ENCODE measurements at places on chromosomes 1 and 21.

- DNase-seq, result no peak
Measured at GRCh38 chr21:16476056-16476825, 746.5 kb downstream of the USP25 start.

DNA sequence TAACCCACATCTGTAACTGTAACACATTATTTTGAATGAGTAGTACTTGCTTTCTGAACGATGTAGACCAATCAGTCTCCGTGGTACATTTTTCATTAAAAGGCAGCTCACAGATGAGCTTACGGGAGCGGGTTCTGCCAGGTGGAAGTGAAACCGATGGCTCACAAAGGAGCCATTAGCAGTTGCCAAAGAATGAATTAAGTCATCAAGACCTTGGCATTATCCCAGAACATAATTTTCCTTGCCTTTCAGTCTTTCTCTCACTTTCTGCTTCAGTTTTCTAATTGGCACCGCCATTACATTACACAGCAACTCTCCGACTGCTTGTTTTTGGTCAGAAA, 33.5 kb upstream of the UTS2 start:
- DNase-seq, result no peak

DNA sequence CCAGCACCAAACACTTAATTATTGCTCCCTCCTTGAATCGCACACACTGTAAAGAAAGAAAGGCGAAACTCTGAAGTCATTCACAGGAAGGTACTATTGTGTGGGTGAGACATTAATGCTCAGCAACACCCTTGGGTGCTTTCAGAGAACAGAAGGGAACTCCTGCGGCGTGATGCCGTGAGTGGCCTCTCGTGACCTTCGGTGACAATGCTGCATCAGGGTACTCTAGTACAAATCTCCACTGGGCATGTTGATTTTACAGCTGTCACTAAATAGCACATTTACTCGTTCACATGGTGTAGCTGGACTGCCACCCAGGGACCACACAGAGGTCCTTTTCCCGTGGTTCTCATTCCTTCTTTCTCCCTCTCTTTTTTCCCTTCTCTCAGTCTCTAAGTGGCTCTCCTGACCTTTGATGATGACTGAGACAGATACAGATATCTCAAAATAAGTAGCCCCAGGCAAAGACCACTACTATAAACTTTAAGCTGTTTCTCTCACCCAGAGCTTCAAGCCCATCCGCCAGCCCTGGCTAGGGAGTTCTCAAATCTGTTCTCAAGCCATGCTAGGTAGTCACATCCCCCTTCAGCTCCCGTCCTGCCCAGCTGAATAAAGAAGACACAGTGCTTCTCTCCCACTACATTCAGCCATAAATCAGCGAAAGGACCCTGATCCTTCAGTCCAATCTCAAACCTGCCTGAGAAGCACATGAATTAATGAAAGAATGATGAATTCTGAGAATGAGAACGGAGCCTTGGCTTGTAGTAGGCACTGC, 223.4 kb upstream of the FMN2 start:
- DNase-seq, result no peak

DNA sequence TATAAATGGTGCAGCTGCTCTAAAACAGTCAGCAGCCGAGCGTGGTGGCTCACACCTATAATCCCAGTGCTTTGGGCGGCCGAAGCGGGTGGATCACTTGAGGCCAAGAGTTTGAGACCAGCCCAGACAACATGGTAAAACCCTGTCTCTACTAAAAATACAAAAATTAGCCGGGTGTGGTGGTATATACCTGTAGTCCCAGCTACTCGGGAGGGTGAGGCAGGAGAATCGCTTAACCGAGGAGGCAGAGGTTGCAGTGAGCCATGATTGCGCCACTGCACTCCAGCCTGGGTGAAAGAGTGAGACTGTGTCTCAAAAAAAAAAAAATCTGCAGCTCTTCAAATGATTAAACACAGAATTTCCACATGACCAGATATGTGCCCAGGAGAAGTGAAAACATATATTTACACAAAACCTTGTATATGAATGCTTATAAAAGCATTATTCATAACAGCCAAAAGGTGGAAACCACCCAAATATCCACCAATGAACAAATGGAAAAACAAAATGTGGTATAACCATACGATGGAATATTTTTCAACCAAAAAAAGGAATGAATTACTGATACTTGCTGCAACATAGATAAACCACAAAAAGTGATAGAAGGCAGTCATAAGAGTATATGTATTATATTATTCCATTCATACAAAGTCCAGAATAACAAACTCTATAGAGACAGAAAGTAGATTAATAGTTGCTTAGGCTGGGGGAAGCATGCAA, 14.1 kb downstream of the EPS15 start:
- no peak for DNase-seq

- DNase-seq, result no peak
Measured at GRCh38 chr1:248627971-248628844, 6.7 kb downstream of the OR2T11 start.

DNA sequence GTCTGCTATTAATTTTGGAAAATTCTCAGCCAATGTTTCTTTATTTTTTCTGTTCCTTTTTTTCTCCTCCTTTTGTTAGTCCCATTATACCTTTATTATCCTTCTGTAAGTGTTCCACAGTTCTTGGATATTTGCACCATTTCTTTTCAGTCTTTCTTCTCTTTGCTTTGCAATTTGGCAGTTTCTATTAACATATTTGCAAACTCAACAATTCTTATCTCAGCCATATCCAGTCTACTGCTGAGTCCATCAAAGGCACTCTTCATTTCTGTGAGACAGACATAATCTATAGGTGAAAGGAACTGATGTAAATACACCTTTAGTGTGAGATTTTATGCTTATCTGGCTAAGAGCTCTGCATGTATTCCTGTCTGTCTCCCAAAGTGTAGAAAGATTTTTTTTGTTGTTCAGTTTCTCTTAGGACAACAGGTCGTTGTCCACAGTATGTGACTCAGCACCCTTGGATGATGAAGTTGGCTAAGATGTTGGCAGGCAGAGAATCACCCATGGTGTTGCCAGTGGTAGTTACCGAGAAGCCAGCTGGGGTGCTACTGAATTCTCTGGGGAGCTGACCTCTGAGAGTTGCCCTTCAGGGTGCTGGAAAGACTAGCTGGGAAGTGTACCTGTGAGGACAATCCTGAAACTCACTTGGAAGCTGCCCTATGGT, 38.4 kb downstream of the LEPR start:
- no peak for DNase-seq

GRCh38 chr1:214106375-214106774, 118.6 kb downstream of the PROX1 start:
- DNase-seq, result no peak

DNA sequence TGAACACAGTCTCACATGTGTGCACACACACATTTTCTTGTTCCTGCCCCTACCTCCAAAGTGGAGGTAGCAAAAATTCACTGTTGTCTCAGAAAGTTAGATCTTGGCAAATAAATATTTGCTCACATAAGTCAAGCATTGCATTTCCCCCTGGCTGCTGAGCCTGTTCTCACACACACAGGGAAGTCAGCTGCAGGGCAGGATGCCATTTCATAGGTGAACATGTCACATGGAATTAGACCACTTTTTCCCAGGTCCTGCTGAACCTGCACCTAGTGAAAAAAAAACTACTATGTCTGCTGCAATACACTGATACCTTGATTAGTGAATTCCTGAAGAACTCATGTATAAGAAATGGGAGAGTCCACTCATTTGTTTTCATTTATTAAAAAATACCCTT, 5.3 kb upstream of the CD55 start:
- DNase-seq, result no peak

- DNase-seq, result no peak
Measured at GRCh38 chr21:14916676-14917141, 148.1 kb downstream of the NRIP1 start.

DNA sequence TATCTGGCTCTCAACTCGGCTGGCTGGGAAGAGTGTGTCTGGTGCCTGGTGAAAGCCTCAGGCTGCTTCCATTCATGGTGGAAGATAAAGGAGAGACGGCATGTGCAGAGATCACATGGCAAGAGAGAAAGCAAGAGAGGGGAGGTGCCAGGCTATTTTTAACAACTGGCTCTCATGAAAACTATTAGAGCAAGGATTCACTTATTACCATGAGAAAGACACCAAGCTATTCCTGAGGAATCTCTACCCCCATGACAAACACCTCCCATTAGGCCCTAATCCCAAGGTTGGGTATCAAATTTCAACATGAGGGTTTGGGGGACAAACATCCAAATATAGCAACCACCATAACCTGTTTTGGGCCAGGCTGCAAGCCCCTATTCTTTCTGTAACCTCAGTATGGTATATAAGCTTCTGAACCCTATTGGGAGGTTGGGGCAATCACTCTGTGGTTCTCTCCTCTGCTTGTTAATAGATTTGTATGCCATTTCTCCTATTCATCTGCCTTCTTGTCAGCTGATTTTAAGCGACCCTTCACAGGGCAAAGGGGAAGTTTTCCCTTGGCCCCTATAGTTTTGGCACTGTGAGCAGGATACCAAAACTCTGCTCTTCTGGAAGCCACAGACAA, 179.0 kb upstream of the TNR start:
- no peak for DNase-seq

DNA sequence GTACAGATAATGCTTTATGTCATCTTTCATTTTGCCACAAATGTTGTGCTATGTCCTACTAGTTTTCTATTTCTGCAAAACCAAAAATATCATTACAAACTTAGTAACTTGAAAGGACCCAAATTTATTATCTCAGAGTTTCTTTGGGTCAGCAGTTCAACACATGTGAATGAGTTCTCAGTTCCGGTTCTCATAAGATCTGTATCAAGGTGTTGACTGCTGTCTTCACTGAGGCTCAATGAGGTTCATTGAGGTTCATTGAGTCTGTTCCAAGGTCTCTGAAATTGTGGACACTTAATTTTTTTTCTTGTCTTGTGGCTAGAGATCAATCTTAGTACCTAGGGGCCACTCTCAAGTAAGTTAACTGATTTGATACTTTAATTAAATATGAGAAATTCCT, 525.1 kb upstream of the BRINP3 start:
- no peak for DNase-seq

DNA sequence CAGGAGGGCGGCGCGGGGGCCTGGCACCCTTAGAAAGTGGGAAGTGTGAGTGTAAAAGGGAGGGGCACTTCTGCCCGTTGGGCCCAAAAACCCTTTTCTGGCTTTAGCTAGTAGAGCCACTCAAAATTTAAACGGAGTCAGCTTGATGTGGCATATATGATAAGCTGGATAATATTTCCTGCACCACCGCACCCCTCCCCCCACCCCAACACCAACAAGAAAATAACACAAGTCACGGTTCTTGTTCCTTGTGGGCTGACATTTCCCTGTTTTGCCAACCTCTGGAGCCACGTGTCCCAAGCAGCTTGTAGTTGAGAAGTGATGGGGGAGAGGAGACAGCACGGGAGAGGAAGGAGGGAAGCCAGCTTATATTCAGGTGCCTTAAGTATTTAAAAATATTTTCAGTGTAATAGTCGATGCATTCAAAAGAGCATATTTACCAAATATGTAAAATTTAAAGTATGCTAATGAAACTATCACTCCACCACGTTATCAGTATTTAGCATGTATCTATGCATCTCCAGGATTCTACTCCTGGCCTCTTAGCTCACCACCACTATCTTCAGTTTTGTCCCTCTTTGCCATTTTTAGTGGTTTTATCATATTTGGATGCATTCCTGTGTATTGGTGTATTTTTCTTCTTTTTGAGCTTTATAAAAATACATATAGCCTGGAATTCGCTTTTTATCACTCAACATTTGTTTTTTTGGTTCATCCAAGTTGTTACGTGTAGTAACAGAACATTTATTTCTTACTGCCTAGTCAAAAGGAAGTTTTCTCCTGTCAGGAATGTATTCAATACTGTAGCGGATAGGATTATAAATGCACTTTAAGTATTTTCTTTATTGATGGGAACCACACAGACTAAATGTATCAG, 773 bp upstream of the DDX59 start:
- no peak for DNase-seq

- peak; percentile 20 for DNase-seq
Measured at GRCh38 chr21:16330082-16330907, 600.5 kb downstream of the USP25 start.

- no peak for DNase-seq
Measured at GRCh38 chr1:186297439-186298045, 77.5 kb downstream of the TPR start.

DNA sequence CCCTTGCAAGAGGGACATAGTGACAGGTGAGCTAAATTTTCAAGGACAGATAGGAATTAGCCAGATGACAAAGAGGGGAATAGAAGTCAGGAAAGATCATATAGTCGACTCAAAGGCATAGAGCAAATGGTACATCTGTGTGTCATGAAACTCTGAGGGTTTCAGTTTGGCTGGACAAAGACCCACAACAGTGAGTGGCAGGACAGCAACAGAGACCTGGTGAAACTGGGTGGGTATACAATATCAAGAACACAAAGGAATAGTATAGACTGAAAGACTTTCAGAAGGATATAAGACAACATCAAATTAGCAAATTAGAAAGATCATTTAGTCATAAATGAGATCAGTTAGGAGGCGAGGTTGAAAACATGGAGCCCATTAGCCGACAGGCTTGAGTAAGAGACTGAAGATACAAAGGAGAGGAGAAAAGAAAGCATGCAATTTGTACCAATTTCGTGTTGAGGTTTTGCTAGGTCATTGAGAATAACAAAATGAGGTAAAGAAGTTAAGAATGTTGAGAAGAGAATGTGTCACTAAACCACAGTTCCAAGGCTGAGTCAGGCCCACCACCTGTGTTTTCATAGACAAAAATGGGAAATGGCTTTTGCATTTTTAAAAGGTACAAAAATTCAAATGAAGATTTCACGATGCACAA, 213.8 kb downstream of the HHIPL2 start:
- no peak for DNase-seq

- no peak for DNase-seq
Measured at GRCh38 chr1:54167422-54168139, 14.8 kb upstream of the CDCP2 start.

DNA sequence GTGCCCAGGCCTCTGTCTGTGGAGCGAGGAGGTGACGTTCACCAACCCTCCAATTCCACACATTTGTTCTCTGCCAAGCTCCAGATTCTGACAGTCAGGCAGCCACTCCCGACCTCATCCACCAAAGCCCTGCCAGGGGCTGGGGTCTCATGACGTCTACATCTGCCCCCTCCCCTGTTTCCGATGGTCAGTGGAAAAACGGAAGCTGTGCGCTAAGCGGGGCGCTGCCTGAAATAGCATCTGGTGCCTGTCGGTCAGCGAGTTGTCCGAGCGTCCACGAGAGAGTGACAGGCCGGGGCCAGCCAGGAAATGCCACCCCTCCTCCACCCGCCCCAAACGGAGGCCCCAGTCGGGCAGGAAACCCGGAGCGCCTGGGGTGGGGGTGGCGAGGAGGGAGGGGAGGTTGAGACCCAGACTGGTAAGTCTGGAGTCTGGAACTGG, 3.2 kb upstream of the TAL1 start:
- no peak for DNase-seq

DNA sequence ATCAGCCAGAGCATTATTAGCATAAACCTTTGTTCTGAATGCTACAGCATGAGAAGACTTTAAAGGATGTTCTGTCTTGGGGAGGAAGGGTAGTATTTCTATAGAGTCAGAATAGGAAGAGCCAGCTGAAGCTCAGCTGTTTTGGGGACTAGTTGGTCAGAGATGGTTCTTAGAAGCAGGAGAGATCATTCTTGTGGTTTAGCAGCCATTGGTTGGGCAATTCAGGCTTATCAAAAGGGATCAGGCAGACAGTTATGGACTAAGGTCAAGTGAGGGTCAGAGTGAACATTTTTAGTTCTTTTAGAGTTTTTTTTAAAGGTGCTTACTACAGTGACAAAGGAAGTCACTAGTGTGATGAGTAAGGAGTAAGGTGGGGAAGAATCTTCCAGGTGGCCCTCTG, 245.5 kb downstream of the RPS6KC1 start:
- no peak for DNase-seq
